ENCODE measurements at places on chromosomes 12 and 14.

- DNase-seq: no peak
Measured at GRCh38 chr12:59329462-59329861, 266.4 kb upstream of the SLC16A7 start.

- no peak for DNase-seq
Measured at GRCh38 chr12:93507165-93507564, 39.9 kb downstream of the MRPL42 start.

DNA sequence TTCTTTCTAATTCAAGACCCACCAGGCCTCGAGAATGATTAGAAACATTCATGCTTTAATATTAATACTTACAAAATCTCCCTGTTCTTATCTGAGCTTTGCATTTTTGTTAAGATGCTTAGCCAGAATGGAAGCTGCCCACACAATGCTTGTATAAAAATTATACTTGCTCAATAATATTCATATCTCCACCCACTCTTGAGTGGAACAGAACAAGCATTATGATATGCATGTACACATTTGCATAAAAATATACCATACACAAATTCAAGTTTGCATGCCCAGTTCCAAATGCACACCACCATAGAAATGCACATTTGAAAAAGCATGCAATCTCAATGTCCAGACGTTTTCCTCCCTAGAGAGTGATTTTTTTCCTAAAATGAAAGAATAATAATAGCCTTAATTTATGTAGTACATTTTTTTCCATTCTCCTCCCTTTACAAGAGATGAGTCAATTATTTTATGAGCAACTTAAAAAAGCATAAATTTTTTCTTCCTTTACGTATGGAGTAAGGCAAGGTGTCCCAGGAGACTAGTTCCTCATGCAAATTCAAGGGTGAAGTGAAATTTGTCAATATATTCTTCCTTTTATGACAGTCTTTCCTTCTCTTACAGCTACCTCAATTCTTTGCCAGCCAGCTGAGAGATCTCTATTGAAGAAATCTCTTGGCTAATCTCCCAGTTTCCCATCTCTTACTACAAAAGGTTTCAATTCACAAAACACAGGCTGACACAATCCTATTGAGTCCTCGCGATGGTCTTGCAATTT lies 313.1 kb upstream of the GARIN6 start:
- DNase-seq: no peak

DNA sequence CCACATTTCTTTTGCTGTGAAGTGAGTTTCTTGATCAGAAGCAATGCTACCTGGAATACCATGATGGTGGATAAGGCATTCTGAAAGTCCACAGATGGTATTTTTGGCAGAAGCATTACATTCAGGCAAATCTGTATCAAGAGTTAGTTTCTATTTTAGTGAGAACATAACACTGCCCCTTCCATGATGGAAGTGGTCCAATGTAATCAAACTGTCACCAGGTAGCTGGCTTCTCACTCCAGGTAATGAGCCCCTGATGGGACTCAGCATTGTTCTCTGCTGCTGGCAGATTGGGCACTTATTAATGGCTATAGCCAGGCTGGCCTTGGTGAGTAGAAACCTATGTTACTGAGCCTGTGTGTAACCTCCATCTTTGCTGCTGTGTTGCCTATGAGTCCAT lies 80.7 kb downstream of the KCNA5 start:
- no peak for DNase-seq

- peak; percentile 46 for DNase-seq
Measured at GRCh38 chr14:75877292-75877691, 104.5 kb downstream of the TGFB3 start.

DNA sequence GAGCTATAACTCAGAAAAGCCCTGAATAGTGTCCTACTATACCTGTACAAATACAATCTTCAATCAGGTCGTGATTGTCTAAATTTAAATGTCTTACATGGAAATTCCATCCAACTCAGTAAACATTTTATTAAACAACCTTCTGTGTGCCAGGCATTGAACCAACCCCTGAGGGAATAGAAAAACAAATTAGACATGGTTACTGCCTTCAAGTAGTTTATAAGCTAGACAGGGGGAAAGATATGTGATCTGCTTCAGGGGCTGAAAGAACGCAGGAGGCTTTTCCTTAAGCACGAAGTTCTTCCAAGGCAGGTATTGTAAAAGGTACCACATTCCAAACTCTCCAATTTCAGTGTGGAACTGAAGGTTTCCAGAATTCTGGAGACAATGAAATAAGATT lies 39.7 kb upstream of the STAB2 start:
- DNase-seq: no peak
